ENCODE measurements at places on chromosomes 6 and 20.

- DNase-seq, result no peak
Measured at GRCh38 chr20:19588732-19589131, 169.3 kb upstream of the RIN2 start.

DNA sequence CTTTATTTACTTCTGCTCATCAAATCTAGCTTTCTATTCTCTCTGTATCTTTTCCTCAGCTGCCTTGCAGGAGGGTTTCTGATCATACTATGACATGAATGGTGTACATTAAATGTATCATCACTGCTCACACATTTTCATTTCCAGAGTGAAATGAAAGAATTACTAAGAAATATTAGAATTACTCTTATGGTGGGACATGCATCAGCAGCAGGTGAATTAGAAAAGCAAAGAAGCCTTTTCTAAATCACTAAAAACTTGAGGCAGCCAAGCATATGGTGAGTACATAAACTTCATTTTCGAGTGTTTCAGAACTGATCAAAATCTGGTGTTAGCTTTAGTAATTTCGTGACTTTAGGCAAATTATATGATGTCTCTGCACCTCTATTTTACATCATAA is 23.6 kb downstream of the IL17A start:
- DNase-seq, result no peak

- DNase-seq, result no peak
Measured at GRCh38 chr20:62697468-62697912, 11.1 kb upstream of the NTSR1 start.

- no peak for DNase-seq
Measured at GRCh38 chr6:136784910-136785746, 7.1 kb downstream of the MAP3K5 start.

- DNase-seq, result no peak
Measured at GRCh38 chr6:24051942-24052589, 73.9 kb upstream of the NRSN1 start.

GRCh38 chr6:75283907-75284631 is 523 bp downstream of the TMEM30A start:
- DNase-seq, result no peak

DNA sequence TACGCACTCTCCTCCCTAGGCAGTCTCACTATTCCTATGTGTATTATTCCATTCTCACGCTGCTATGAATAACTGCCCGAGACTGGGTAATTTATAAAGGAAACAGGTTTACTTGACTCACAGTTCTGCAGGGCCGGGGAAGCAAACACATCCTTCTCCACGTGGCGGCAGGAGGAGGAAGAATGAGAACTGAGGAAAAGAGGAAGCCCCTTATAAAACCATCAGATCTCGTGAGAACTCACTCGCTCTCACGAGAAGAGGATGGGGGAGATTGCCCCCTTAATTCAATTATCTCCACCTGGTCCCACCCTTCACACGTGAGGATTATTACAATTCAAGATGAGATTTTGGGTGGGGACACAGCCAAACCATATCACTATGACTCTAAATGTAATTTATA is 61.9 kb downstream of the ECT2L start:
- no peak for DNase-seq

DNA sequence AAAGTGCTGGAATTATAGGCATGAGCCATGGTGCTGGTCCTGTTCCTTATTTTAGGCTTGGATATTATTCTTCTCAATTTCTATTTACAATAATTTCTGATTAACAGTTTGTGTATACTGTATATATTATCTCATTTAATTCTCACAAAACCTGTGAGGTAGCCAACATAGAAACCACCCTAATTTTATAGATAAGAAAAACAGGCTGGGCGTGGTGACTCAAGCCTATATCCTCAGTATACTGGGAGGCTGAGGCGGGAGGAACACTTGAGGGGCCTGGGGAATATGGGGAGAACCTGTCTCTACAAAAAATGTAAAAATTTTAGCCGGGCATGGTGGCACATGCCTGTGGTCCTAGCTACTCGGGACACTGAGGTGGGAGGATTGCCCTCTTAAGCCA is 3.8 kb upstream of the AFG1L start:
- DNase-seq, result no peak

DNA sequence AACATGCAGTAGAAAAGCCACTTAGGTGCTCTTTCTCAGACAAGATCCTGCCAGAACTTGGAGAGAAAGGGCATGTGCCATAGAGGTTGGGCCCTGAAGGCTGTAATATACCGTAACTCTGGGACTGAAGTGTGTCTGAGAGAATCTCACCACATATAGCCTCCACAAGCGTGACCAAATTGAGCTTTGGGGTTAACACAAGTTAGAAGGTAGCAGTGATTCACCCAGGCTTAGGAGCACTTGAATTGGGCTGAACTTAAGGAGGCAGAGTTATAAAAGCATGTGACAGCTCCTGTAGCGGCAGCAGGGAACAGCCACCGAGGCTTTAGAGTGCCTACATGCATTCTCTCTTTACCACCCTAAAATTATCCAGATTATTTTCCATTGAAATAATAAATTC is 361.6 kb downstream of the PHF3 start:
- no peak for DNase-seq
